ENCODE measurements at places on chromosomes 4 and X.

DNA sequence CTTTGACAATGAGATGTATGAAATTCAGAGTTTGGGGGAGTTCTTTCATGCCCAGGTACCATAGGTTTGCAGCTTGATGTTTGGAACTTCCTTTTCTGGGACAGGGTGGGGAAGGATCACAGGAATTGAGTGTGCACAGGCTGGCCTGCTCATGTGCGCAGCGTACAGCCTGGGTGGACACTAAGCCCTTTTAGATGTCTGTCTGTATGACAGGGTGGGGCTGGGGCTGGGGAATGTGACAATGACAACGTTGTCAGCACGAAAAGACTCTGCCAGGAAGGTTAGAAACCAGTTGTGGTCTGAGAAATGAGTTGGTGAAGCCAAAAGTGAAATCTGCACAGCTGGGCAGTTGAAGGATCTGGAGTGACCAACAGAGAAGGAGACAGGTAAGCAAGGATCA is 47.4 kb downstream of the WWC2 start:
- no peak for DNase-seq

GRCh38 chrX:45261005-45261404 is 60.3 kb upstream of the DIPK2B start:
- no peak for DNase-seq

DNA sequence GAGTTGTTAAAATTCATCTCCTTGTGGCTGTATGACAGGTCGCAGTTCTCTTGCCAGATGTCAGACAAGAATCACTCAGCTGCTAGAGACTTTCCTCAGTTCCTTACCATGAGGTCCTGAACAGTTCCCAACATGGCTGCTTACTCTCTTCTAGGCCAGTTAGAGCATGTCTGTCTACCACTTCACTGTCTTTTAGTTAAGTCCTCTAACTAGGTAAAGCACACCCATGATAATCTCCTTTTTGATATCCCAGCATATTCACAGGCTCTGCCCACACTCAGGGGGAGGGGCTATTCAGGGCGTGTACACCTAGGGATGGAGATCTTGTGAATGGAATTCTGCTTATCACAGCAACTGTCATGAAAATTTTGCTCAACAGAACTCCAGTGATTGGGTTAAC is 190.1 kb downstream of the ADAMTS3 start:
- DNase-seq, result no peak

DNA sequence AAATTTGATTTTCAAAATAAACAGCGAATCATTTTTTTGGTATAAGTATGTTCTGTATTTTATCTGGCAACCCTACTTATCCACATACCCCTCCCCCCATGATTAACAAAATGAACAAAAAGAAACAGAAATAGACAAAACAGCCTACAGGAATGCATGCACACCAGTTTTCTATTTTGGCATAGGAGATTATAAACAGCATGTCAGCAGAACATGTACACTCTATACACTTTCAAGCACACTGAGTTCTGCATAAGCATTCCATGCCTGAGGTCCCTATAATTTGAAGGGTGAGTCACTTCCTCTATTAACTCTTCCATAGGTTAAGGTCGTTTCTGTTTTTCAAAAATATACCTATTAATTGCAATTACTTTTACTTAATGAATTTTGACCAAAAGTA is 28.0 kb upstream of the ZNF280C start:
- no peak for DNase-seq

- no peak for DNase-seq
These were observed 3.4 kb downstream of the ABHD18 start for GRCh38 chr4:127968586-127968985.

DNA sequence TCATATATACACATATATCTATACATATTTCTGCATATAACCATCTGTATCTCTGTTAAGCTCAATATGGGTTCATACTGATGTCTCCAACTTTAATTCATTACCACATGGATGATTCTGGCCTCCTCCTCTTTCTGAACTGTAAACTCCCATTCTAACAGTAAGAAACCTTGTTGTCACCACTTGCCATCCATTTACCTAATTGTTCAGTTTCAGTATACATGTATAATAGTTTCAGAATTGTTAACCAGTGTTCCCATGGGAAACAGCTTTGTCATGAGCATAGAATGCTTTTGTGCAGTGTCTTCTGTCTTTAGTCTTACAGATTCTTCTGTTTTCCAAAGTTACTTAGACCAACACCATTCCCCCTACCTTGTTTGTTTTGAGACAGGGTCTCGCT is 35.9 kb downstream of the SLC9A6 start:
- no peak for DNase-seq

DNA sequence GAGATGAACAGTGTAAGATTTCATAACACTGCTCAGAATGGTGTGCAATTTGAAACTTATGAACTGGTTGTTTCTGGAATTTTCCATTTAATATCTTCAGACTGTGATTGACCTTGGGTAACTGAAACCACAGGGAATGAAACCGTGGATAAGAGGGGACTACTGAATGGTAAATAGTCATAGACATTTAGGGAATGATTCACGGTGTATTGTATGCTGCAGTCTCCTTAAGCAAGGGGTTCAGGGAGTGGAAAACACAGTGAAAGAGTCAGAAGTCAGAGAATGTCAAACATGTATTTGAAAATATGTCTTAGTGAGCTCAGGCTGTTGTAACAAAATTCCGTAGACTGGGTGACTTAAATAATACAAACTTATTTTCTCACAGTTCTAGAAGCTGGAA is 398.2 kb upstream of the DIPK2B start:
- DNase-seq, result no peak

DNA sequence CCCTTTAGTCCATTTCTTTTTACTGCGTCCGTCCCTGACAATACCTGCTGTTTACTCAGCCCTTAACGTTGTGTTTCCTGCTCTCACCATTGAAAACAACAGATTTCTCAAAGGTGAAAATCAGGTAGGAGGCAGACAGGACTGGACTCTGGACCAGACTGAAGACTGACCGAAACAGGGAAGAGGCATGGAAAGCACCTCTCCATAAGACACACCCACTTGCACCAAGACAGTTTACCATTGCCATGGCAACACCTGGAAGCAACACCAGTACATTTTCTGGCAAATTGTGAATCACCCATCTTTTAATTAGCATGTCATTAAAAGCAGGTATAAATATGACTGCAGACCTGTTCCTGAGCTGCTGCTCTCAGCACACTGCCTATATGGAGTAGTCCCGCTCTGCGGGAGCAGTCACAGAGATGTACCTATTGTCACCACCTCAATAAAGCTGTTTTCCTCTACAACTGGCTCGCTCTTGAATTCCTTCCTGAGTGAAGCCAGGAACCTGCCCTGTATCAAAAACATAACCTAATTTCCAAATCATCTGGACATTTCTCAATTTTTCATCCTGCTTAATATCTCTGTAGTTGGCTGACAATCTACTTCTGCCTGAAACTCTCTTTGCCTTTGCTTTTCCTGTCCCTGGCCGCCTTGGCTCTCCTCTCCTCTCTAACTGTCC is 117.0 kb downstream of the RNF150 start:
- DNase-seq, result no peak

Data from activated naive CD4-positive, alpha-beta T cell treated with anti-CD3 and anti-CD28 coated beads, Interleukin-2, amount 50 U/mL, for 72 hours (primary cell).